ENCODE measurements at places on chromosomes 3 and 15. TPM values are rescaled to one million over a fixed set of nuclear protein-coding genes. Genes with fewer than 3 reads are reported as not detected.

Gene ZBTB11
- 20.1 TPM for total RNA-seq

Gene CCK
- total RNA-seq, result not detected

Gene FGF7
- not detected for total RNA-seq

Gene KNL1
- 28.9 TPM for total RNA-seq

Gene CLK3
- 69.8 TPM for total RNA-seq

Gene PIF1
- total RNA-seq, result 38.6 TPM

Gene CFAP91
- 0.90 TPM for total RNA-seq

Gene CPNE9
- total RNA-seq, result 0.13 TPM

Gene SNUPN
- total RNA-seq, result 52.1 TPM

DNA sequence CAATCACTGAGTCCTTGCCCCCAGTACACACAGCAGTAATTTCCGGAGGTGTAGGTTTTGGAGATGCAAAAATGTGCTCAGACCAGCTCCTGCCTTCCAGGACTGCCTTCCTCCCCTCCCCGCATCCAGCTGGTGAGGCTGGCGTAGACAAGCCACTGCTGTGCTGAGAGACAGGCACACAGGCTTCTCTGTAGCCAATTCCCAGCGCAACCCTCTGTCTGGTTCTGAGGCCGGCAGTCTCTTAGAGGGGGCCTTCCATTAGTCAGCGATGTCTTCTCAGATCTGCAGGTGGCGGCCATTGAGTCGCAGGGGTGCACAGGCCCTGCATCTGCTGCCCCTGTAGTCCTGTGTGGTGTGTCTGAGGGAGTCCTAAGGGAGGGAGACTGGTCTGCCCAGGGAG, 114.4 kb downstream of the DNAJB8 start:
- DNase-seq, result no peak
- no peak overlapping the region for H3K4me3 ChIP-seq
- H3K36me3 ChIP-seq, result no peaks in the 10 kb centered on the region
- no peak overlapping the region for H3K27ac ChIP-seq
- no peaks in the 10 kb centered on the region for H3K27me3 ChIP-seq

- H3K27ac ChIP-seq, result peak overlapping the region; percentile 62
- peaks cover 16% of the 10 kb centered on the region for H3K4me1 ChIP-seq
- DNase-seq, result no peak
- no peaks in the 10 kb centered on the region for H3K36me3 ChIP-seq
- H3K4me3 ChIP-seq, result no peak overlapping the region
Measured at GRCh38 chr15:63487076-63487757, 17.2 kb upstream of the USP3 start.

DNA sequence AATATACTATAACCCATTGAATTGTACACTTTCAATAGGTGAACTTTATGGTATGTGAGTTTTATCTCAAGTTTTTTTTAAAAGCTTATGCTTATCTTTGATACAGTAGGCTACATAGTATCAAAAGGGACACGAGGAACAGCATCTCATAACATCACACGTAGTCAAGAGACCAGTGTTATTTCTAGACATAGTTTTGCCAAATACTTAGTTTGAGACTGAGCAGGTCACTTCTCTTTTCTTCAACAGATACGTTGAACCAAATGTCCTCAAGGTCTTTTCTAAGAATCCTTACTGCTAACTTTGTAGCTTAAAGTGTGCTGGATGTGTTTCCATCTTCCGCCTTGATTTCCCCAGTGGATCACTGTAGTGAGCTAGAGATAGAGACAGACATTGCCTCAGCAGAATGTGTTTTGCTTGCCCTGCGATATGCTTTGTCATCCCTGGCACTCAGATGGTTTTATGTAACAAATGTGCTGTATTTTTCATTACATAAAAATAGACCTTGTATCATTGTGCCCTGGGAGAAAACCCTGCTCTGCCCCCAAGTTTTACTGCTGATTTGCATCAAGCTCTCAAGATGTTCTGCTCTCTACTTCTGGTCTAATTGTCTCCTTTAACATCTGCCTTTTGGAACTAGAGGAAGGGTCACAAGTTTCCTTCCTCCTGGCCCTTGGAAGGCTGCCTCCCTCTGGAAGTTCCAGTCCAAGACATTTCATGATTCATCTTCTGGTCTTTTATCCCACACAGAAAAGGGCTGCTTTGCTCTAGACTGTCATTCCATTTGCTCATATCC, 426.4 kb upstream of the RGMA start:
- H3K4me3 ChIP-seq, result no peak overlapping the region
- no peak overlapping the region for H3K27ac ChIP-seq
- H3K36me3 ChIP-seq, result no peaks in the 10 kb centered on the region
- no peaks in the 10 kb centered on the region for H3K4me1 ChIP-seq
- DNase-seq, result no peak

- H3K36me3 ChIP-seq, result no peaks in the 10 kb centered on the region
- no peak for DNase-seq
- H3K27ac ChIP-seq, result no peak overlapping the region
- no peaks in the 10 kb centered on the region for H3K4me1 ChIP-seq
- H3K4me3 ChIP-seq, result no peak overlapping the region
- H3K27me3 ChIP-seq, result no peaks in the 10 kb centered on the region
Measured at GRCh38 chr3:113910966-113911365, 36.8 kb upstream of the ZDHHC23 start.

GRCh38 chr3:33430571-33430970, 9.6 kb downstream of the UBP1 start:
- H3K36me3 ChIP-seq, result no peaks in the 10 kb centered on the region
- no peaks in the 10 kb centered on the region for H3K27me3 ChIP-seq
- no peak overlapping the region for H3K4me3 ChIP-seq
- H3K4me1 ChIP-seq, result peaks cover 14% of the 10 kb centered on the region

- DNase-seq, result no peak
- H3K4me1 ChIP-seq, result no peaks in the 10 kb centered on the region
Measured at GRCh38 chr3:11784971-11785377, 61.7 kb downstream of the TAMM41 start.

DNA sequence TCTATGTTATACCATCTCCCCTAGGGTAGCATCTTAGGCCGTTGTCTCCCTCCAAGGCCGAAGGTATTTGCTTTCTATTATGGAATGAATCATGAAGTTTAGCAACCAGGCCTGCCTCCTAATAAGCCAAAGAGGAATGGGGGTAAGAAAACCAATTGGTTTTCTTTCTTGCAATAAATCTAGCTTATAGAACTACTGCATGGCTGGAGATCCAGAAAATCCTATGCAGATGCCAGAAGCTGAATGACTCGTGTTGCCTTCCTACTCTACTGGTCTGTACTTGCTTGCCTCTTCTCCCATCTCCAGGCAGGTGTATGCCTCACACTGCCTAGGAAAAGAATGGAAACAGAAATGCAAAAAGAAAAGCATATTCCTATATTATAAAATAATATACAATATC, 31.1 kb upstream of the IL16 start:
- 0 out of 2 replicates have a peak, but pooled peaks cover 3% of the 10 kb centered on the region for H3K27me3 ChIP-seq
- H3K4me1 ChIP-seq, result no peaks in the 10 kb centered on the region
- H3K27ac ChIP-seq, result no peak overlapping the region
- no peaks in the 10 kb centered on the region for H3K36me3 ChIP-seq
- no peak for DNase-seq

- H3K27me3 ChIP-seq, result no peaks in the 10 kb centered on the region
- no peaks in the 10 kb centered on the region for H3K36me3 ChIP-seq
- DNase-seq, result no peak
- H3K4me3 ChIP-seq, result no peak overlapping the region
- peak overlapping the region; percentile 93 for H3K27ac ChIP-seq
Measured at GRCh38 chr15:59282515-59283337, 76.1 kb downstream of the LDHAL6B start.

GRCh38 chr15:82803793-82804574, 1.9 kb downstream of the FSD2 start:
- H3K36me3 ChIP-seq, result no peaks in the 10 kb centered on the region
- H3K4me3 ChIP-seq, result no peak overlapping the region
- no peak overlapping the region for H3K27ac ChIP-seq
- no peak for DNase-seq
- H3K27me3 ChIP-seq, result no peaks in the 10 kb centered on the region

- no peak for DNase-seq
- H3K27me3 ChIP-seq, result no peaks in the 10 kb centered on the region
- H3K4me1 ChIP-seq, result peaks cover 21% of the 10 kb centered on the region
- no peak overlapping the region for H3K4me3 ChIP-seq
- H3K27ac ChIP-seq, result peak overlapping the region; percentile 8
Measured at GRCh38 chr15:89781055-89781454, 4.9 kb downstream of the MESP2 start.

- no peak for DNase-seq
- H3K36me3 ChIP-seq, result no peaks in the 10 kb centered on the region
- no peaks in the 10 kb centered on the region for H3K4me1 ChIP-seq
- no peak overlapping the region for H3K4me3 ChIP-seq
- H3K27ac ChIP-seq, result no peak overlapping the region
- no peaks in the 10 kb centered on the region for H3K27me3 ChIP-seq
Measured at GRCh38 chr15:34019369-34019990, 19.5 kb downstream of the AVEN start.

DNA sequence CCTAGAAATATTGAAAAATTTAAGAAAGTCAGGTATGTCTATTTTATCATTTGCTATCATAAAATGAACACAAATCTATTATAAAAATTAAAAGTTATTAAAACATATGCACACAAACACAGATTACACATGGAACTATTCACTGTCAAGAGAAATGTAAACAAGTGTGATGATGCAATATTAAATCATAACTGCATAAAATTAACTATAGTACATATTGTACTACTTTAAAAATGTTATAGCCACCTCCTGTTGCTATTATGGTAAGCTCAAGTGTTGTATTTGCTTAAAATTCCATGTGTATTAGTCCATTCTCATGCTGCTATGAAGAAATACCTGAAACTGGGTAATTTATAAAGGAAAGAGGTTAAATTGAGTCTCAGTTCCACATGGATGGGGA, 54.7 kb upstream of the CMC1 start:
- no peaks in the 10 kb centered on the region for H3K4me1 ChIP-seq
- DNase-seq, result no peak
